ENCODE measurements at places on chromosomes 1 and 21.

- DNase-seq, result peak; percentile 81
Measured at GRCh38 chr1:235073968-235074522, 54.6 kb downstream of the TOMM20 start.

DNA sequence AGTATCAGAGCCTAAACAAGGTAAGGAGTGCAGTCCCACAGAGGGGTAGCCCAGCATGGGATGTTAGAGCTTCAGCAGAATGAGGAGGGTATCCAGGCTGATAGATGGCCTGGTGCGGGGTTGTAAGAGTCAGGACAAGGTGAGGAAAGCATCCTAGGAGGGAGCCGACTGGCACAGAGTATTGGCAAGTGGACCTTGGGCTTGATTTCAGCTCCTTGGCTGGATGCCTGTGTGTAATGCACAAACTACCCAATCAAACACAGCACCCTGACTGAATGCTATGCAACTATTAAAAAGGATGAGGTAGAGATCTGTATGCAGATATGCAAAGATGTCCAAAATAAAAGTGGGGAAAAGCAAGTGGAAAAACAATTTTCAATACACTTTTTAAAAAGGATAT, 18.0 kb downstream of the DENND2C start:
- no peak for DNase-seq

DNA sequence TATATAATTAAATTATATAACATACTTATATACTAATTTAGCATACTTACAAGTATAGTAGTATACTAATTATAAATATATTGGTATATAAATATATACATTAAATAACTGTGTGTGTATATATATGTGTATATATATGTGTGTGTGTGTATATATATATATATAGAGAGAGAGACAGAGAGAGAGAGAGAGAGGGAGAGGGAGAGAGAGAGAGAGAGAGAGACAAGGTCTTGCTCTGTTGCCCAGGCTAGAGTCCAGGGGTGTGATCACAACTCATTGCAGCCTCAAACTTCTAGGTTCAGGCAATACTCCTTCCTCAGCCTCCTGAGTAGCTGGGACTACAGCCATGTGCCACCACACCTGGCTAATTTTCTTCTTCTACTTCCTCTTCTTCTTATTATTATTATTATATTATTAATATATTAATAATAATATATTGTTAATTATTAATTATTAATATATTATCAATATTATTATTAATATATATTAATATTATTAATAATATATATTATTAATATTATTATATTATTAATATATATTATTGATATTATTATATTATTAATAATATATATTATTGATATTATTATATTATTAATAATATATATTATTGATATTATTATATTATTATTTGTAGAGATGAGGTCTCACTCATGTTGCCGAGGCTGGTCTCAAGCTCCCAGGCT, 185.5 kb downstream of the CRB1 start:
- DNase-seq, result no peak

DNA sequence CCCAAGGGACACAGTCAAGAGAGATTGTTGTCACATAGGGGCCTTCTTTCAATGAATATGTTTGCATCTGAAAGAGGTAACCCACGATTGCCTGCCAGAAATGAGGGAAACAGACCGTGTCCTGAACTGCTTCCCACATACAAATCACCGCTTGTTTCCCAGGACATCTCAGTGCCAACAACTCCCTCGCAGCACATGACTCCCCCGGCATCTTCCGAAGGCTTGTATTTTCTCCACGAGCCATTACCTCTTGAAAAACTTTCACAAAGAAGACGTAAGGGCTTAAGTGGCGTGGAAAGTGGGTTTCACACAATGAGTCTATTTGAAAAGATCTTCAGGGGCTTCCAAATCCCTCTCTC, 31.6 kb upstream of the PDE9A start:
- peak; percentile 8 for DNase-seq

DNA sequence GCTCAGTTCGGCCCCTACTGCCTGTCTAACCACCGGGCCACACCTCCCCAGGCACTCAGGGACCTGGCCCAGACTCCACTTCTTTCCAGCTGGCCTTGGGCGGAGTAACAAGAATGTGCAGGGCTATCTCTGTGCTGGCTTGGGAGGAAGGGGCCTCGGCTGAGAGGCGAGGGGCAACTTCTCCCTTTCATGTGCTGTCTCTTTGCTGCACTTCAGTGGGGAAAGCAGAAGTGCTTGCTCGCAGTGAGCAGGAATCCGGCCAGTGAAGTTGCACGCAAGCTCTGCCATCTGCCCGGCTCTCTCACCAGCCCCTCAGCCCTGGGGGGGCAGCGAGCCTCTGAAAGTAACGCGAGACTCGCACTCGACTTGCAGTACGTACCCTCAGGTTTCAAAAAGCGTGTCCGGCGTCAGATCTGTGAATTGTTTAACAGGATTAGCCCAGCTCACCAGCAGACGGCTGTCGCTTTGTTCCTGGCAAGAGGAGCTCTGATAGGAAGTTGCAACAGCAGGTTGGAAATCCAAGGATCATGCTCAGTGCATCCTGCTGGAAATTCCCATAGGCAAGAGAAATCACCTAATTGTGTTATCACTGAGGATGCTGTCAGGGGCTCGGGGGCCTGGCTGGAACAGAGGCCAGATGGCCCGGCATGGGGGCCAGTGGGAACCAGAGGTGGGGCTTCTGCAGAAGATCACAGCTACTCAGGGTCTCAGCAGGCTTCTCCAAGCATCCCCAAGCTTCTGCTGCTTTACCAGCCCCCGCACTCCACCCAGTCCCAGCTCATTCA, 221.1 kb downstream of the NPHP4 start:
- no peak for DNase-seq
